ENCODE measurements at places on chromosomes 5 and 9.

DNA sequence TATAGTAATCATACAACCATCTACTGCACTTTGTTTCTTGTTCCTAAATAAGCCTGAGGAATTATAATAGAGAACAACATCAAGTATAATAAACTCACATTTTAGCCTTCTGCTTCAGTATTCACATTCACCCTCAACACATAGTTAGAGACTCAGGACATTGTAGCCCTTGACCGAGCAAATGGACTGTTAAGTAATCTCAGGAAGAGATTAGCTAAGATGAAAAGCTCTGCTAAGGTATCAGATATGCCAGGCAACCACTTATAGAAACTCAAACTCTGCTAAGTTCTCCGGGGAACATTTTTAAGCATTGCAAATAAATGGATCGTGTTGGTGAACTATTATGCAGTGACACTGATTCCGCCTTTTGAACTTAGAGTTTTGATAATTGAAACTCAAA lies 252.0 kb downstream of the DTWD2 start:
- no peak for DNase-seq

DNA sequence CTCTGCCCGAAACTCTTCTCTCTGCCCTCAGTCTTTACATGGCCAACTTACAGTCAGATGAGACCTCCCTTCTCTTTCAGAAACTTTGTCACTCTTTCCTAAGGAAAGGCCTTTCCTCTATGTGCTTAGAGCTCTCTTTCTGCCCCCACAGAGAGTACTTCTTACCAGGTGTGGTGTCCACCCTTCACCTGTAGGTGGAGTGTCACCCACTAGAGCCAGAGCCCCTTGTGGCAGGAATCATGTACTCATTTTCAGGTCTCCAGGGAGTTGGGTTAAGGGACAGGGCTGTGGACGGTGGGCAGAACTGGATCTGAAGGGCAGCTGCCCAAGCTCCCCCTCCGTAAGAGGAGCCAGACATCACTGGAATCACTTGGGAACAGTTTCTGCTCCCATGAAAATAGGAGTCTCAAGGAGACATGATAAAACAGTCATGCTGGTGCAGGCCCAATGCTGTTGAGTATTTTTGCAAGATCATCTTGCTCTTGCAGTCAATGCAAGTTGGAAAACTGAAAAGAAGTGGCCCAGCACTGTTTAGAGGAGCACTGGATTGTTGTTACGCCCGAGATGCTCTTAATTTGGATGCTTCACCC lies 436.7 kb downstream of the ZSWIM6 start:
- DNase-seq = peak; percentile 17

GRCh38 chr5:133365738-133366137 lies 246.6 kb downstream of the FSTL4 start:
- DNase-seq = no peak

DNA sequence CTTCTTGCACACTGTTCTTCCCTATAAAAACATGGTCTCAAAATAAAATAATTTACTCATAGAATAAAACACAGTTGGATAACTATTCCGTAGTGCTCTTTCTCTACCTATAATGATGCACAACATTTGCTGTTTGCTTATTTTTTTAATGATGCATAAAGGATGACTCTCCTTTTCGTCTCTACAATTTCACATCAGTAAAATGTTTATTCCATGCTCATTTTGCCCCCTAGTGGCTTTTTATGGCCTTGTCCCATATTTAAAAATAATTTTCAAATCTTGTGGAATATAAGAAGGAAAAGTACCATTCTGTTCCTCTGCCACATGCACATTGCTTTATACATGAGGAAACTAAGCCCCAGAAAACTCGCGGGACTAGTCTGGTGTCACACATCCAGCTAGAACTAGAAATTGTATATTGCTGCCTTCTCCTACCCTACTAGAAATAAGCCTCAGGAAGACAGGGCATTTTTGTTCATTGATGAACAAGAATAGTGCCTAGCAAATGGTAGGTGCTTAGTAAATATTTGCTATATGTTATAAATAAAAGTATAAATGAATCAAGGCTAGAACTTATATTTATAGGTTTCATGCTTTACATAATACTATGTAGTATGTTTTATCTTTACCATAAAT lies 12.7 kb downstream of the KCTD16 start:
- DNase-seq = no peak

DNA sequence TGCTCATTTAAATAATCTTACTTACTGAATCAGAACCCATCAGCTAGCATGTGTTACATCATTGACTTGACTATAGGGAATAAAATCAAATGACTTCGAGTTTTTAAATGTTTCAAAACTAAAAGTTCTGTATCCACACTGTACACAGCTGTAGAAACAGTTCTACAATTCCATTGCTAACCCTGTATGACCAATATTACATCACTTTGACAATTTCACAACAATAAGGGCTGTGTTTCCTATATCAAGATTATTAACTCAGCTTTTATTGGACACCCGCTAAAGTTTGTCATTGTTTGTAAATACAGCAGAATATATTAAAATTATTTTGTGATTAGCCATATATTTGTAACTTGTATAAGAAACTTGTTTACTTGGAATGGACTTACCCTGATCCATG lies 540.8 kb downstream of the PRELID2 start:
- DNase-seq = no peak

GRCh38 chr9:109378316-109378715 lies 57.5 kb upstream of the EPB41L4B start:
- no peak for DNase-seq

- DNase-seq = peak; percentile 13
Measured at GRCh38 chr9:125296843-125297372, 35.3 kb downstream of the GAPVD1 start.

GRCh38 chr5:38603691-38604090 lies 47.2 kb upstream of the LIFR start:
- no peak for DNase-seq

- no peak for DNase-seq
Measured at GRCh38 chr5:83401122-83401731, 70.3 kb upstream of the VCAN start.

DNA sequence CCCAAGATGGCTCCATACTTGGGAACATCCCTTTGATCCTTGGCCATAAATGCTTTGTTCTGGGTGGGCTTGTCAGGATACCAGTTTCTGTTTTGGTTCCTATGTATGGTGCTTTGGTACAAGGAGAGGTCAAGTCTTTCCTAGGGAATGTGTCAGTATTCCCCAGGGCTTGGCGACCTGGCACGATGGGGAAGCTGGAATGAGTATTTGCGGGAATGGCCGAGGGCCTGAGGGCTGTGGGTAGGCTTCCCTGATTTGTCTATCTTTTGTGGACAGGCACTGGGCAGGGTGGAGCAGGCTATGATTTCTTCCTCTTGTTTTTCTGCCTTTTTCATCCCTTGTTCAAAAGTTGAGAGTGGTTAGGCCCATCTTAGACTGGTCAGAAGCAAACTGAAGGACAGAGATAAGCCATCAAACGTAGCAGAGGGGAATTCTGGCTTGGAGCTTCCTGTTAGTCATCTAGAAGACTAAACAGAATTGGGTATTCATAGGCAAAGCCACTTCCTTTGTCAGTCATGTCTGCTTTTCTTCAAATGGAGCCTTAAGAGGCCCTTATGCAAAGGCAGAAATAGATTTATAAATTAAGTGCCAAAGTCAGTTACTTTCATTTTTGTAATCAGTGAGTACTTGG lies 13.7 kb downstream of the DOCK2 start:
- DNase-seq = no peak

DNA sequence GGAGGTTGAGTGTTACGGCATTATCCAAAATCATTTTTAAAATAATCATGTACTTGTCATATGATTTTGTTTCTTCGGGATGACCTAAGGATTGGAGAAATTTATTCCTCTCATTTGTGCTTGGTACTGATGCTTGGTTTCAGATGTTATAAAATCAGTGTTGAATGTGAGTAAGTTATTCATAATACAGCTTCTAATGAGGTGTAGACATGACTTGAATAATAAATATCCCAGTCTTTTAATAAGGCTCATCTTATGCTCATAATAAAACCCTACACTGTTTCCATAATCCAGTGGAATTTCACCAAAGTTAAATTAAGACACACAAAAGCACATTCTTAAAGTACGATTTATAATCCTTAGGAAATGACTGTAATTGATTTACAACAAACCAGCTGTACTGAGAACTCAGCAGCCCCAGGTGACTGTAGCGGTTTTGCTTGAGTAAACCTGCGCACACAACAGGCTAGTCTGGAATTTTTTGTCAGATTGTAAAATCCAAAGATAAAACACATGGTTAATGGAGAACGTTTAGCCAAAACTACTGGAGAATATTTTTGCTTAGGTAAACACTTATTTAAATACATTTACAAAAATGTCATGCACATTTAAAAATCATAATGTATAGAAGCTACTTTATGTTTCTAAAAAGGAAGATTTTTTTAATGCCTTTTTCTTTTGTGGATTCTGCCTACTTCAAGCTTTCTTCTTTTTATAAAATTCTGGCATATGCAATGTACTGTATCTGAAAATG lies 609.8 kb upstream of the GRAMD2B start:
- no peak for DNase-seq

GRCh38 chr5:148962200-148962550 lies 100.7 kb downstream of the SH3TC2 start:
- DNase-seq = no peak

DNA sequence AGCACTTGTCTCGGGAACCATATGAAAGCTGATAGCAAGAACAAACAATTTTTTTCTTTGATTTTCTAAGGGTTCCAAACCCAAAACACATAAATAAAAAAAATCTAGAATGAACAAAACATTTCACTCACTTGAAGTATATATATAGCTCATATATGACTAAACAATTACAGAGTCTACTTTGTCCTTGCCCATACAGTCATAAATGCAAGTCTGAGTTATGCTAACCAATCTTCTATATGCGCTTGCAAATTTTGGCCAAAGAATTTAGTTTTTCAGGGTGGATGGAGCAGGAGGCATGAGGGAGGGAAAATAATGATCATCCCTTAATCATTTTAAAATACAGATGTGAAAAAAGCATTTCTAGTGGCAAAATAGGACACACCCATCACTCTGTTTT lies 370.1 kb downstream of the BNC2 start:
- DNase-seq = no peak

GRCh38 chr5:135395451-135395850 lies 3.6 kb downstream of the MACROH2A1 start:
- DNase-seq = no peak

GRCh38 chr5:76337953-76338451 lies 65.1 kb upstream of the IQGAP2 start:
- DNase-seq = peak; percentile 36

- no peak for DNase-seq
Measured at GRCh38 chr5:128778474-128778873, 186.8 kb upstream of the SLC27A6 start.

DNA sequence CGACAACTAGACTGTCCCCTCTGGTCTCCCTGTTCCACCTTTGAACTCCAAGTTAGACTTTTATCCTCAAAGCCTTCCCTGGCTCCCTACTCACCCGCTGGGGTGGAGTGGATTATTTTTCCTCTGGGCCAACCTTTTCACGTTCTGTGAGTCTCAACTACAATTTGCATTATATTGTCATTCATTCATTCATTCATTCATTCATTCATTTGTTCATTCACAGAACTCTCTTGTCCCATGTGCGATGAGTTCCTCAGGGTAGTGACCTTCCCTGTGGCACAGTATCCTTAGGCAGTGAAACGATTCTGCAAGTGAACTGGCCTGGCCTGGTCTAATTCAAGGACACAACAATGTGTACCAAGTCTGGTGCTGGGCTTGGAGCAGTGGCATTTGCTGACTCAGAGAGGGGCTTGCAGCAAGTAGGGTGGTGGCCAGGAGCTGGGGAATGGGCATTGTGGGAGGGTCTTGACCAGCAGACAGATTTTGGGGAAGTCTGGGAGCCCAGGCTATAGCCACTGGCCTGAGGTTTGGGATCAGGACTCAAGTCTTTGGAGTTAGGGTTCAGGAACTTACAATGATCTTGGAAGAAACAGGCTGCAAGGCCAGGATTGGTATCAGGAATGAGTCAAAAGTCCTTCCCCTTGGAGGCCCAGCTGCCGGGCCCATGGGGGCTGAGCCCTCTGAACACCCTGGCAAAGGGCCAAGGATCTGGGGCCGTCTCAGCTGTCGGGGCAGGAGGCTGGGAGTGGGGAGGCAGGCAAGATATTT lies 37.2 kb upstream of the COL15A1 start:
- DNase-seq = no peak

DNA sequence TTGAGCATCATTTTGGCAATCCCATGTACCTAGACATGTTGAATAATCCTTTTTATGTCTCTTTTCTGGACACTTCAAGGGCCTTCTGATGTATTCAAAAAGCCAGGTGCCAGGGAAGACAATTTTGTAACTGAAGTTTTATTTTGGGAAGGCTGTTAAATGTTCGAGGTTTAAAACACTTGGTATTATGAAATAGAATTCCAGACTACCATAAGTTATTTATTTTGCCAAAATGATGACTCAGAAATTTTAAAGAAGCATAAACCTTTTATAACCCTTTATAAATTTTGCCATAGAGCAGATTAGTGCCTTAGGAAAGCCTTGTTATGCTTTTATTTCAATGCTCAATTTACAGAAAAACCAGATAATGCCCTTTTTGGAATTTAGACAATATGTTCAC lies 30.3 kb upstream of the UHRF2 start:
- no peak for DNase-seq

DNA sequence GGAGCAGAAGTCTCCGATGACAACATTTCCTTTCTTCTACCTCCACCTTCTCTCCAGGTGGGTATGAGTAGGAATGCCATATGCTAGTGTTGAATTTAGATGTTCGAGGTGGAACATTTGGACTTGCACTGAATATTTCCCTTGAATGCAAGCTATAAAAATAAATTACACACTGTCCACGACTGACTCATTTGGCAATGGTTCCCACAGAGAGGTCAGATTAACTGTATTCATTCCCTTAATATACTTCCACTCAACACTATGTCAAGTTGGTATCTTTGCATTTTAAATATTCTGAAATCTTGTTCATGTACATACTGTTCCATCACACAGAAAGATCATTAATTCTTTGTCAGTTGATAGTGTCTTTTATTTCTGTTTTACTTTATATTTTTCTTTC lies 222.6 kb upstream of the PIK3R1 start:
- no peak for DNase-seq

DNA sequence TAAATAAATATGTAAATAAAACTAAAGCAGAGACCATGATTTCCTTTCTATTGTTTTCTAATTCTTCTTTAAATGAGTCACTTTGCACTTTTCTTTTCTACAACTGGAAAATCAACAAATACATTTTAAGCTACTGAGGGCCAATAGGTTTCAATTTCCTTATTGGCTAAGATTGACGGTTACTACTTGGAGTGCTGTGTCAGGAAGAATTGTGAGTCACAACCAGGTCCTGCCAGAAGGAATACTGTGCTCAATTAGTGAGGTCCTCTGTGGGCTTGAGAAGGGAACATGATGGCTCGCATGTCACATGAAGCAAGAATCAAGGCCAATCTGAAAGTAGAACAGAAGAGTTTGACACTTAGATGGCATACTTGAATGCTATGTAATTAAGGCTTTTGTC lies 110.8 kb downstream of the HMHB1 start:
- DNase-seq = no peak

GRCh38 chr5:1448511-1449011 lies 3.3 kb upstream of the SLC6A3 start:
- no peak for DNase-seq

GRCh38 chr9:36118706-36119105 lies 17.8 kb upstream of the GLIPR2 start:
- no peak for DNase-seq

All from Panc1 (cell line).